Right cardiac atrium (tissue), 5 donors: ENCODE measurements at places on chromosomes 4 and X. TPM values are rescaled to one million over a fixed set of nuclear protein-coding genes. Genes with fewer than 3 reads are reported as not detected.

- DNase-seq: no peak
These were observed 16.0 kb upstream of the PAPSS1 start for GRCh38 chr4:107736037-107736436.

DNA sequence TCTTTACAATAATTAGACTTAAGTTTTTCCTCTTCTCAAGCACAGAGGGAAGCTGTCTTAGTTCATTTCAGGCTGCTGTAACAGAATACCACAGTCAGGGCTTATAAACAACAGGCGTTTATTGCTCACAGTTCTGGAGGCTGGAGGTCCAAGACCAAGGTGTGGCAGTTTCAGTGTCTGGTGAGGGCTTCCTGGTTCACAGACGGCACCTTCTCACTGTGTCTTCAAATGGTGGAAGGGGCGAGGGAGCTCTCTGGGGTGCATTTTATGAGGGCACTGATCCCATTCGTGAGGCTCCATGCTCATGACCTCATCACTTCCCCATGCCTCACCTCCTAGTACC is 115.7 kb upstream of the MXRA5 start:
- DNase-seq: no peak

DNA sequence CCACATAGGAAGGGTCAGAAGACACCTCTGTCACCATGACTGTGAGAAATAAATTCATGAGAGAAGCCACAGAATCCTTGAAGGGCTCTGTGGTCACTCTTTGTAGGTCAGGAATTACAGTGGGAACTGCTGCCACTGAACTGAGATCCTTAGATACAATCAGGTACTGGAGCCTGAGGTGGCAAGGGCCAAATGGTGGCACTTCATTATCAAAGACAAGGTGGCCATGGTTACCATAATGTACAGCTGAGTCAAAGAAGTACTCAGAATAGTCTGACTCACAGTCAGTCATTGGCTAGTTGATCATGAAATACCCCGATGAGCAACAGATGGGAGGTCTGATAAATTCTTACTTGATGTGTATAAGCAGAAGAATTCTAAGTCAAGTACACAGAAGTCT is 131.9 kb downstream of the RTL3 start:
- DNase-seq: no peak

- no peak for DNase-seq
These were observed 418.6 kb upstream of the DIPK2B start for GRCh38 chrX:45619290-45619689.

GRCh38 chr4:53450773-53451172 is 73.3 kb downstream of the FIP1L1 start:
- no peak for DNase-seq

GRCh38 chr4:150178161-150178560 is 99.9 kb downstream of the DCLK2 start:
- DNase-seq: no peak

Gene EGFL6
- not detected for total RNA-seq

Gene CHM
- total RNA-seq: 14.0 TPM

Gene GLRB
- 10.0 TPM for total RNA-seq

Gene AADAT
- 2.1 TPM for total RNA-seq
